ENCODE measurements at places on chromosomes 6 and 20. TPM values are rescaled to one million over a fixed set of nuclear protein-coding genes. Genes with fewer than 3 reads are reported as not detected.

Gene RIPK1
- total RNA-seq, result 26.6 TPM

Gene TMEM74B
- total RNA-seq, result not detected

Gene ENPP3
- total RNA-seq, result 0.15 TPM

Gene OGFRL1
- 19.4 TPM for total RNA-seq

Gene VSX1
- total RNA-seq, result not detected

Gene GPR63
- total RNA-seq, result 0.99 TPM

Gene STX11
- 0.50 TPM for total RNA-seq

Gene SLC22A16
- 0.15 TPM for total RNA-seq

Gene BNIP5
- not detected for total RNA-seq

Gene SLC17A3
- total RNA-seq, result not detected

Gene HCK
- total RNA-seq, result not detected

Gene CRISP2
- not detected for total RNA-seq

Gene PIGU
- 6.6 TPM for total RNA-seq

Gene HLA-DQB1
- not detected for total RNA-seq

Gene ZSCAN12
- total RNA-seq, result 5.3 TPM

Gene MDC1
- 10.9 TPM for total RNA-seq

Gene MRAP2
- total RNA-seq, result 0.50 TPM

Gene MEP1A
- total RNA-seq, result not detected

Gene LY6G6C
- total RNA-seq, result not detected

Gene PANK2
- 62.2 TPM for total RNA-seq

Gene RXRB
- total RNA-seq, result 36.4 TPM

Gene HCRTR2
- not detected for total RNA-seq

Gene XKR7
- total RNA-seq, result under 0.01 TPM

Gene KHDC1
- 8.1 TPM for total RNA-seq

Gene CABLES2
- total RNA-seq, result 1.0 TPM

Gene SGK1
- total RNA-seq, result 153 TPM

Gene BAK1
- 11.7 TPM for total RNA-seq

Gene RIMS4
- total RNA-seq, result 0.17 TPM

Gene TBXT
- total RNA-seq, result not detected

Gene TRAPPC3L
- 0.15 TPM for total RNA-seq

Gene VPS52
- 42.8 TPM for total RNA-seq

Data from smooth muscle cell of trachea (primary cell).